ENCODE measurements at places on chromosomes 16 and 17.

GRCh38 chr16:27867122-27868110, 196.1 kb downstream of the GSG1L start:
- peak; percentile 20 for DNase-seq
- H3K27ac ChIP-seq = no peak overlapping the region
- H3K4me1 ChIP-seq = no peaks in the 10 kb centered on the region
- H3K27me3 ChIP-seq = no peaks in the 10 kb centered on the region

- H3K4me3 ChIP-seq = peak overlapping the region; percentile 81
- peak overlapping the region; percentile 28 for H3K27ac ChIP-seq
- no peak for DNase-seq
- peaks cover 37% of the 10 kb centered on the region for H3K4me1 ChIP-seq
These were observed 3.1 kb downstream of the NPW start for GRCh38 chr16:2022723-2023091.

- no peak overlapping the region for H3K27ac ChIP-seq
- no peak overlapping the region for H3K4me3 ChIP-seq
- H3K27me3 ChIP-seq = peaks cover 7% of the 10 kb centered on the region
- peaks cover 4% of the 10 kb centered on the region for H3K36me3 ChIP-seq
These were observed 8.2 kb downstream of the TBX21 start for GRCh38 chr17:47741109-47741792.

- H3K27me3 ChIP-seq = no peaks in the 10 kb centered on the region
- H3K4me1 ChIP-seq = no peaks in the 10 kb centered on the region
- no peak within 1 kb of the TSS for H3K4me3 ChIP-seq
- peak; percentile 66 for DNase-seq
- no peaks in the 10 kb centered on the region for H3K36me3 ChIP-seq
- peak within 1 kb of the TSS; percentile 27 for H3K27ac ChIP-seq
These were observed at the start of gene MAP2K6 for GRCh38 chr17:69414408-69415274. MAP2K6 (plus strand) TSS chr17:69414697; CDS start chr17:69414985, 288 bp downstream.

GRCh38 chr16:72149676-72150464, 22.1 kb downstream of the PMFBP1 start:
- peaks cover 11% of the 10 kb centered on the region for H3K36me3 ChIP-seq
- no peak overlapping the region for H3K4me3 ChIP-seq
- no peak overlapping the region for H3K27ac ChIP-seq
- H3K27me3 ChIP-seq = no peaks in the 10 kb centered on the region

GRCh38 chr17:5516060-5516792, 29.9 kb downstream of the MIS12 start:
- H3K4me1 ChIP-seq = peaks cover 10% of the 10 kb centered on the region
- no peak overlapping the region for H3K4me3 ChIP-seq
- no peak overlapping the region for H3K27ac ChIP-seq
- no peak for DNase-seq

- H3K36me3 ChIP-seq = peaks cover 2% of the 10 kb centered on the region
- no peaks in the 10 kb centered on the region for H3K27me3 ChIP-seq
- H3K27ac ChIP-seq = no peak overlapping the region
- peaks cover 6% of the 10 kb centered on the region for H3K4me1 ChIP-seq
- peak; percentile 36 for DNase-seq
These were observed 43.5 kb downstream of the REXO5 start for GRCh38 chr16:20849589-20850390.

- no peaks in the 10 kb centered on the region for H3K27me3 ChIP-seq
- H3K4me3 ChIP-seq = no peak overlapping the region
- H3K27ac ChIP-seq = no peak overlapping the region
- no peak for DNase-seq
- no peaks in the 10 kb centered on the region for H3K36me3 ChIP-seq
These were observed 66.1 kb downstream of the C16orf78 start for GRCh38 chr16:49439676-49440075.

GRCh38 chr17:76104896-76105231, 1.3 kb upstream of the EXOC7 start:
- no peaks in the 10 kb centered on the region for H3K27me3 ChIP-seq
- H3K27ac ChIP-seq = peak overlapping the region; percentile 73
- peak overlapping the region; percentile 93 for H3K4me3 ChIP-seq
- no peak for DNase-seq

DNA sequence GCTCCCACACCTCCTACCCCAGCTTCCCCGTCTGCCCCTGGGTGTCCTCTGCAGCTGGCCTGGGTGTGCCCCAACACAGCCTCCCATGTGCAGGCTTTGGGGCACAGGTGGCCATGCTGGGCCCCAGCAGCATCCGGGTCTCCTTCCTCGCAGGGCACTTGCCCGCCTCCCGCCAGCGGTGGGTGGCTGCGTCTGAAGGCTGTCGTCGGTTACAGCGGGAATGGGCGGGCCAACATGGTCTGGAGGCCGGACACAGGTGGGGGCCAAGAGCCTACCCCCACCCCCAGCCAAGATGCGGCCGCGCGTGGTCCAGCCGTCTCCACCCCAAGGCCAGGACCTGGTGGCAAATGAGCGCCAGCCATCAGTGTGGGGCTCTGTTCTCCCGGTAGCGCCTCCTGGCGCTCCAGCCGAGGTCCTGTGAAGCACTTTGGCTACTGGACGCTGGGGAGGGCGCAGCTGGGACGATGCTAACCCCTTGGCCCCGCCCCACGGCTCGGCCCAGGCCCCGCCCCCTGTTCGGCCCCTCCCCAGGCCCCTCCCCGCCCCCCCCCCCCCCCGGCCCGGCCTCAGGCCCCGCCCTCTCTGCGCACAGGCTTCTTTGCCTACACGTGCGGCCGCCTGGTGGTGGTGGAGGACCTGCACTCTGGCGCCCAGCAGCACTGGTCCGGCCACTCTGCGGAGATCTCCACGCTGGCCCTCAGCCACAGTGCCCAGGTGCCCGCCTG, 7.3 kb upstream of the RHOT2 start:
- peak; percentile 54 for DNase-seq
- no peaks in the 10 kb centered on the region for H3K27me3 ChIP-seq
- peaks cover 15% of the 10 kb centered on the region for H3K4me1 ChIP-seq
- peak overlapping the region; percentile 63 for H3K4me3 ChIP-seq
- peak overlapping the region; percentile 42 for H3K27ac ChIP-seq
- H3K36me3 ChIP-seq = peaks cover 27% of the 10 kb centered on the region

GRCh38 chr16:23432176-23433128, 20.5 kb downstream of the COG7 start:
- H3K27me3 ChIP-seq = no peaks in the 10 kb centered on the region
- H3K4me1 ChIP-seq = no peaks in the 10 kb centered on the region
- H3K27ac ChIP-seq = no peak overlapping the region

GRCh38 chr17:27466376-27466742, 10.1 kb downstream of the KSR1 start:
- no peaks in the 10 kb centered on the region for H3K27me3 ChIP-seq
- DNase-seq = no peak
- H3K4me1 ChIP-seq = peaks cover 76% of the 10 kb centered on the region
- peak overlapping the region; percentile 58 for H3K4me3 ChIP-seq

- H3K36me3 ChIP-seq = no peaks in the 10 kb centered on the region
- peaks cover 22% of the 10 kb centered on the region for H3K27me3 ChIP-seq
- no peak overlapping the region for H3K4me3 ChIP-seq
- peaks cover 5% of the 10 kb centered on the region for H3K4me1 ChIP-seq
- H3K27ac ChIP-seq = no peak overlapping the region
- no peak for DNase-seq
These were observed 16.3 kb downstream of the SLC47A1 start for GRCh38 chr17:19549746-19550623.

- no peaks in the 10 kb centered on the region for H3K27me3 ChIP-seq
- peak; percentile 76 for DNase-seq
- H3K36me3 ChIP-seq = peaks cover 4% of the 10 kb centered on the region
- H3K4me1 ChIP-seq = peaks cover 36% of the 10 kb centered on the region
These were observed at the start of gene CCDC57 for GRCh38 chr17:82212331-82213250. CCDC57 (minus strand) TSS chr17:82212842; CDS start chr17:82201944, 10,898 bp downstream.

- peaks cover 82% of the 10 kb centered on the region for H3K27me3 ChIP-seq
- H3K4me1 ChIP-seq = peaks cover 16% of the 10 kb centered on the region
- no peaks in the 10 kb centered on the region for H3K36me3 ChIP-seq
- no peak overlapping the region for H3K27ac ChIP-seq
- H3K4me3 ChIP-seq = peak overlapping the region; percentile 82
- no peak for DNase-seq
These were observed 326 bp downstream of the SRCIN1 start for GRCh38 chr17:38605411-38605840.

- no peaks in the 10 kb centered on the region for H3K36me3 ChIP-seq
- no peak for DNase-seq
- no peaks in the 10 kb centered on the region for H3K4me1 ChIP-seq
- no peak overlapping the region for H3K27ac ChIP-seq
These were observed 216.0 kb downstream of the FOXL1 start for GRCh38 chr16:86794216-86794864.
